ENCODE measurements at places on chromosomes 7 and 10. TPM values are rescaled to one million over a fixed set of nuclear protein-coding genes. Genes with fewer than 3 reads are reported as not detected.

FGL2 gene
- not detected for polyA plus RNA-seq

HMX2 gene
- polyA plus RNA-seq, result 3.4 TPM

RNF32 gene
- polyA plus RNA-seq, result 2.2 TPM

EPDR1 gene
- 4.4 TPM for polyA plus RNA-seq

DNA sequence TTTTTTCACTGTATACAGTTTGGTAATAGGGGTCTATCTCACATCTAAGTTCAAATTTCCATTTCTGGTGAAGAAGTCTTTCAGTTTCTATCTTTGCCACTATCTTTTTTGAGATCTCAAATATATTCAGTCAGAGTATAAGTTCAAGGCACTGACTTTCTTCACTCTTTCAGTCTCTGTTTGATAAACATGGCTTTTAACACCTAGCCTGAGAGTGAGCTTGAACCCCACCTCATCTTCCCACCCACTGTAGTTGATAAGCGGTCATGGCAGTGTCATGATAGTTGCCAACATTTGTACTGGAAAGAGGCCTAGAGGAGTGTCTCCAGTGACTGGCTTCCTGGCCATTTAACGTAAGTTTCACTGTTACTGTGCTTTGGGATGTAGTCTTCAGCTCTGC, 41.2 kb upstream of the AGR3 start:
- DNase-seq, result no peak

DNA sequence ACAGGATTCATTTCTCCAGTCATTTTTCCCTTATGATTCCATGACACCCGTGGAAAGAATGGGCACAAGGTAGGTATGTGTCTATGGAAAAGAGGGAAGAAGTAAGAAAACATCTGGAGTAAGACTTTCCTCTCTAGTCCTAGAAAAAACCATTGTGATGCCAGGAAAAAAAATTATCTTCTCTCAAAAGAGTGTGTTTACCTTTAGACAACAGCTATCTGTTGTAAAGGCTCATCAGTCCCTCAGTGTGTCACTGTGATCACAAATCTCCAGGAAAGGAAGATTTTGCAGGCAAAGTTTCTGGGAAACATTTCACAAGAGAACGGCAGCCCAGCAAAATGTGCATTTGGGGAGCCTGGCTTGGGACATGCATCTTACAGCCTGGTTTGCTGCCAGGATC, 44.8 kb downstream of the CALML3 start:
- DNase-seq, result no peak

GRCh38 chr7:33710608-33711007, 194.7 kb upstream of the BMPER start:
- no peak for DNase-seq

- peak; percentile 54 for DNase-seq
These were observed 750 bp downstream of the ZNF398 start for GRCh38 chr7:149147752-149148653.

DNA sequence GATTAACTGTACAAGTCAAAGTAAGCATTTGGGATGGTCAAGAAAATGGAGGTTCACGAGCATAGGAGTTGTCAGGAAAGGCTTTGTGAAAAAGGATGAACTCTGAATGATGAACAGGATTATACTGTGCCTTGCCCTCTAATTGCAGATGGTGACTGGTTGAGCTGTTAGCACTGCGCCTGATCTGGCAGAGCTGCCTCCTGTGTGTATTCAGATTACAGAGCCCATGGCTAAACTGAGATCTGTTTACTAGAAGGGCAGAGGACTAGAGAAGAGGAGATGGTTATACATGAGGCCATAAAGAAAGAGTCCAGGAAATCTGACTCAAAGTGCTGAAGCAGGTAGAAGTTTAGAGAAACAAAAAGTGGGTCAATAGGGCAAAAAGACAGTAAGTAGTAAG, 29.7 kb downstream of the LRRC72 start:
- no peak for DNase-seq

GRCh38 chr10:69697006-69697405, 67.0 kb downstream of the FAM241B start:
- DNase-seq, result no peak

- no peak for DNase-seq
These were observed 294.4 kb upstream of the GALNT17 start for GRCh38 chr7:70837589-70837988.

- DNase-seq, result no peak
These were observed 31.8 kb downstream of the GSTO2 start for GRCh38 chr10:104300736-104301292.

DNA sequence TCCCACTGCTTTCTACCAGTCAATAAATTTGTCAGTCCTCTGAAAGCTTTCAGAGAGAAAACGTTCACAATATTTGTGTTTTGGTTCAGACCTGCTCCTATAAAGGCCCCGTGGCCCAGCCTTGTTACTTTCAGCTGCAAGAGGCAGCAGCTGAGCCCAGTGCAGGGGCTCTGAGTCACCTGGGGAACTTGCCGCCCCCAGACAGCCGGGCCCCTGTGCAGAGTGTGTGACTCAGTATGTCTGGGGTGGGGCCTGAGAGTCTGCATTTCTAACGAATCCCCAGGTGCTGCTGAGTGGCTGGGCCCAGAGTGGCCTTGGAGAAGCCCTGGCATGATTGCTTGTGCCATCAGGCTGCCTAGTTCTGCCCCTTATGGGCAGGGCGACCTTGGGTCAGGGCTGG, 303.5 kb downstream of the PAXIP1 start:
- DNase-seq, result no peak

DNA sequence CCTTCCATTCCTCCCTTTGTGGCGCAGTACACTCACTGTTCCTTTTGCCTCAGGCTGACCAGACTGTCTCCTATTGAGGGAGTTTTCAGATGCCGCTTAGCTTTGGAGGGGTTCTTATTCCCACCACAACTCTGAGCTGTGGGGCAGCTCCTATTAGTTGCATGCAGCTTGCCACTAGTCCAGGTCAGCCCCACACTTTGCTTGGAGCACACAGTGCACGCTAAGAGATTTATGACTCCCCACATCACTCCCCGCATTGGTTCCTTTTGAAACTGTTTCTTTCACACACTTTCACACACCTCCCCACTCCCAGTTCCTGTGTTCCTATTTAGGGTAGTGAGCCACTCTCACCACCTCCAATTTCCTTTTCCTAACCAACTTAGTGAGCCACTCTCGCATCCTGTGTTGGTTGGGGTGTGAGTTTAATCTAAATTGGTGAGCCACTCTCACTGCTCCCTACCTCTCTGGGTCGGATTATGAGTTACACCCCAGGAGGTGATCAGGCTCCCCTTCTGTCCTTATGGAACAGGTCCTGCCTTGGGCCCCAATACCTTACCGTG, 10.4 kb upstream of the ZNF485 start:
- no peak for DNase-seq

Data from GM23338 (cell line).